Sigmoid colon (tissue), 7 donors: ENCODE measurements at places on chromosomes 6 and 20. TPM values are rescaled to one million over a fixed set of nuclear protein-coding genes. Genes with fewer than 3 reads are reported as not detected.

DNA sequence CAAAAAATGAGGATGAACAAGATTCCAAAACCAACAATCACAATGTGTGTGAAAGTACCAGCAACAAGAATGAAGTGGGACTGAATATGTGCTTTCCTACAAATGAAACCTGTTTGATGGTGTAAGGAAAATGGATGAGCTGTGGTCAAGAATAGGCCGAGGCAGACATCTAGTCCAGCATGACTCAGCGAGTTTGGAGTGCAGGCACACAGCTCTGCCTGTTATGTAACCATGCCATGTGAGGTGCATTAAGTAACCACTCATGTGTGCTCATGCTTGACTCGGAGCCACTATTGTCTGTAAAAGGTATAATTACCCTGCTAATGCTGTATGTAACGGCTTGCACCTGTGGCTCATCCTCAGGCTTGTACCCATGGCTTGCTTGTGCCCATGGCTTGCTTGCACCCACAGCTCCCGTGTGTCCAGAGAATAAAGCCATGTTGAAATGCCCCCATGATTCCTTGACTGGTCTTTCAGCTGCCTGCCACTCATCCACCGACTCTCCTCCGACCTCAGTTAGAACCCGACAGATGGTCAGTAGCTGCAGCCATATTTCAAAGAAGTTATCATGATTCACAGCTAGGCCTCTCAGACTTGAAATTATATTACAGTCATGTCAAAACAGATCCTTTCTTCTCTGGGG is 98.7 kb downstream of the BACH2 start:
- H3K4me1 ChIP-seq = peaks cover 20% of the 10 kb centered on the region
- peak; percentile 68 for DNase-seq
- no peaks in the 10 kb centered on the region for H3K36me3 ChIP-seq
- H3K27ac ChIP-seq = no peak overlapping the region
- H3K27me3 ChIP-seq = no peaks in the 10 kb centered on the region

- no peaks in the 10 kb centered on the region for H3K27me3 ChIP-seq
- no peak overlapping the region for H3K4me3 ChIP-seq
- no peaks in the 10 kb centered on the region for H3K4me1 ChIP-seq
- no peak overlapping the region for H3K27ac ChIP-seq
- no peak for DNase-seq
Measured at GRCh38 chr20:9628141-9628540, 113.8 kb downstream of the LAMP5 start.

GRCh38 chr6:116386581-116387299 is 16.0 kb downstream of the DSE start:
- H3K36me3 ChIP-seq = no peaks in the 10 kb centered on the region
- DNase-seq = no peak
- no peak overlapping the region for H3K4me3 ChIP-seq
- H3K4me1 ChIP-seq = no peaks in the 10 kb centered on the region

The C20orf144 gene
- total RNA-seq = not detected

The HLA-DPA1 gene
- 64.3 TPM for total RNA-seq

DNA sequence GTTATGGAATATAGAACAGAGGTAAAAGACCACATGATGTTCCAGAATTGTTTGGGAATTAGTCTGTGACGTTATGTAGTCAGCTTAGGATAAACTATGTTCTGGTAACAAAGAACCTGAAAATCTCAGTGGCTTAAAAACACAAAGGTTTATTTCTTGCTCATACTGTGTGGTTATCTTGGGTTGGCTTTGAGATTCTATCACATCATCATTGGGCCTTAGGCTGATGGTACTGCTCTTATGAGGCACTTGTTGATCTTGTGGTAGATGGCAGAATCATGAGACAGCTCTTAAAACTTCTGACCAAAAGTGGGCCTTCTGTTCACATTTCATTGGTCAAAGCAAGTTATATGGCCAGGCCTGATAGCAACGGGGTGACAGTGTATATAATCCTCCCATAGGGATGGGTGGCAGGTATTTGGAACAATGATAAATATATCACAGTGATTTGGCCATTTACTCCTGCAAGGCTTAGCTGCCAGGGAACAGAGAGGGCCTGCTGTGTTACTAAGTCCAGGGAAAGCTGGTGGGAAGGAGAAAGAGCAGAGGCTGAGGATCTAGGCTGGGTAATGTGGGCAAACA is 13.5 kb downstream of the DHX35 start:
- no peaks in the 10 kb centered on the region for H3K27me3 ChIP-seq
- peak overlapping the region; percentile 96 for H3K27ac ChIP-seq
- no peak for DNase-seq

DNA sequence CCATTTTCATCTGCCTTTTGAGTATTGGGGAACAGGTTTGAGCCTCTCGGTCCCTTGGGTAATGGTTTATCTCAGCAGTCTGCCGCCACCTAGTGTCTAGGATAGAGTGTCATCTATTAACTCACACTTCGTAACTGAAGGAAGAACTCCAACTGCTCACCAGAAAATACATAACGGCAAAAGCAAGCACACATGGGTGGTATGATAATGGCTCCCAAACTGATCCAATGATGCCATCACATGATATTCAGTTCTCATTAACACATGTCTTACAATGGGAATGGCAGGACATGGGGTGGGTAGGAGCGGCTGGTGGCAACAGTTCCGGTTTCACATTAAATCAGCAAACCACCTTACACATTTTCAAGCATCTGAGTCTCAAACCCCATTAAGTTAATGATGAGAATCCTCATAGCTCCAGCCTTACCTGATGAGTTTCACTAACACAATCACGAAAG is 110.7 kb upstream of the PHACTR1 start:
- no peak overlapping the region for H3K4me3 ChIP-seq
- no peak overlapping the region for H3K27ac ChIP-seq
- no peak for DNase-seq
- no peaks in the 10 kb centered on the region for H3K36me3 ChIP-seq

The KCNK16 gene
- not detected for total RNA-seq

DNA sequence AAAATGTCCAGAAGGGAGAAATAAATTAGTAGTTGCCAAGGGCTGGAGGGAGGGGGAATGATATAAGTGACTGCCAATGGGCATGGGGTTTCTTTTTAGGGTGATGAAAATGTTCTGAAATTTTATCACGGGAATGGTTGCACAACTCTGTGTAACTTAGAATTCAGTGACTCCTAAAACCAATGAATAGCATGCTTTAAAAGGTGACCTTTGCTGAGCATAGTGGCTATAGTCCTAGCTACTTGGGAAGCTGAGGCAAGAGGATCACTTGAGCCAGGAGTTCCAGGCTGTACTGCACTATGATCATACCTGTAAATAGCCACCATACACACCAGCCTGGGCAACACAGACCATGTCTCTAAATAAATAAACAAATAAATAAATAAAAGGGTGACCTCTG is 109.0 kb downstream of the ATG5 start:
- no peaks in the 10 kb centered on the region for H3K27me3 ChIP-seq
- H3K4me3 ChIP-seq = no peak overlapping the region
- DNase-seq = no peak
- no peak overlapping the region for H3K27ac ChIP-seq
- no peaks in the 10 kb centered on the region for H3K4me1 ChIP-seq

The RBBP8NL gene
- total RNA-seq = not detected

DNA sequence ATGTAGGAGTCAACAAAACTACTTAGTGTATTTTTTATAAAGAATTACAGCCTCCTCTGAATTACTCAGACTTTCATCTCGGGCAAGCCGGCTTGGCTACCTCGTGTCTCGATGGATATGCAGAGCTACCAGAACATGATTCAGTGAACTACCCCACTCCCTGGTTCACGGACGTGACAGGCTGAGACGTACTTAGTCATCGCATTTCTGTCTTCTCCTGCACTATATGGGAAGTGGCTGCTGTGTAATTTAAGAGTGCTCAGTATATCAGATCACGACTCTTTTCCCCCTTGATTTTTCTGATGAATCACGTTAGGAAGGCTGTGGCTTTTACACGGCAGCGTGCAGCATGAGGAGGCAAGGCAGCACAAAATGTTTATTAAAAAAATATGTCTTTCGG is 302.7 kb upstream of the ZFP64 start:
- H3K36me3 ChIP-seq = no peaks in the 10 kb centered on the region
- no peak overlapping the region for H3K4me3 ChIP-seq
- H3K4me1 ChIP-seq = no peaks in the 10 kb centered on the region
- H3K27ac ChIP-seq = no peak overlapping the region
- no peaks in the 10 kb centered on the region for H3K27me3 ChIP-seq
- DNase-seq = no peak

GRCh38 chr20:60900618-60901017 is 351.4 kb upstream of the CDH4 start:
- H3K27me3 ChIP-seq = no peaks in the 10 kb centered on the region
- H3K4me3 ChIP-seq = no peak overlapping the region
- H3K27ac ChIP-seq = no peak overlapping the region
- no peaks in the 10 kb centered on the region for H3K4me1 ChIP-seq
- no peak for DNase-seq
- H3K36me3 ChIP-seq = no peaks in the 10 kb centered on the region

DNA sequence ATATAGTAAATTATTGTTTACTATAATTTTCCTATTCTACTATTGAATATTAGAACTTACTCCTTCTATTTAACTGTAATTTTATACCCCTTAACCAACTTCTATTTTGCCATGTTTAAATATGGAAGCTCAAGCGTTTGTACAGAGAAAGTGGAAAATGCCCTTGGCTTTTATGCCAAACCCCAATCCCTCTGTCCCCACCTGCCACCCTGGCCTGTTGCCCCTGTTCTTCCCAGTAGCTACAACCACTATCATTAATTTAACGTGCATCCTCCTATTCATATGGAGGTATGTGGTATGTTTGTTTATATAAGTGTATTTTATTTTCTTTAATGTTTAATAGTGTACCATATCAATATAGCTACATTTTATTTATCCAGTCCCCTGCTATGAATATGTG is 58.1 kb downstream of the ASXL1 start:
- no peak overlapping the region for H3K27ac ChIP-seq
- no peak overlapping the region for H3K4me3 ChIP-seq
- DNase-seq = no peak
- no peaks in the 10 kb centered on the region for H3K4me1 ChIP-seq
- H3K36me3 ChIP-seq = no peaks in the 10 kb centered on the region

- no peaks in the 10 kb centered on the region for H3K27me3 ChIP-seq
- H3K36me3 ChIP-seq = no peaks in the 10 kb centered on the region
- H3K4me1 ChIP-seq = no peaks in the 10 kb centered on the region
- H3K27ac ChIP-seq = peak overlapping the region; percentile 80
- DNase-seq = no peak
Measured at GRCh38 chr20:47125758-47126591, 230.5 kb downstream of the ZMYND8 start.

DNA sequence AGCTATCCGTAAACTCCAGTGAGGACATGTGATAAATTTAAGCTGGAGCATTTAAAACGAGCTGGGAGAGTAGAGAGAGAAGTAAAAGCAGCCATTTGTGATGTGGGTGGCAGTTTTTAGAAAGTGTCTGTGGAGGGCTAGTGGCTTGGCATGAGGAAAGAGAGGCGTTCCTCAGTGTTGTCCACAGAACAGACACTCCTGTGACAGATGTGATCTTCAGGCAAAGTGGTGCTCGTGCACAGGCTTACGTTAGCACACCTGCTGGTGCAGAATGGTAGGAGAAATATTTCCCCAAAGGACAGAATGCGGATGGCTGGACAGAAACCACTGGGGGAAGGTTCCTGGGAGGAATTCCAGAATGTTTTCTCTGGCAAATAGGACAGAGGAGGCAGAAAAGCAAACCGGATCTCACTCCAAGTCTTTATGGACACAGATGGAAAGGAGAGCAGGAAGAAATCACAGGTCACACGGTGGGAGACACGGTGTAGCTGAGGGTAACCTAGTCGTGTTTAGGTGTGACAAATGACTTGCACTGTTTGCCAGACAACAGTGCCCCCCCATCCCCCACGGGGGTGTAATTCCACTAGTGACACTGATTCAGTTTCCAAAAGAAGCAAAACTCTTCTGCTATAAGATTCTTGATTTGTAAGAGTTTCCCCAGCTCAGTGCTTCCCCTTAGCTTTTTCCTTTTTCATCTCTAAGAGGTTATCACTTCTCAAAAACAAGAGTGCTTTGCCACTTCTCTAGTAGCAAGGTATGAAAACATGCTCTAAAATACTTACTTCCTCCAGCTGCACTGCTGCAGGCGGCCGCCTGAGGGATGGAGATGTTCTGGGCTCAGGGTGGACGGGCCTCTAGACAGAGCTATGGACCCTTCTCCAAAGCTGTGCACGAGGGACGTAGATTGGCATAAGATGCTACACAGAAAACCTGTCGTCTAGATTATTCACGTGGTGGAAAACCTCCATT is 293.2 kb downstream of the QKI start:
- no peak for DNase-seq
- H3K4me1 ChIP-seq = no peaks in the 10 kb centered on the region
- H3K27me3 ChIP-seq = no peaks in the 10 kb centered on the region
- H3K4me3 ChIP-seq = no peak overlapping the region

The BPIFB2 gene
- total RNA-seq = not detected
